Right lung (tissue), 10 donors: ENCODE measurements at places on chromosomes 2 and 18. TPM values are rescaled to one million over a fixed set of nuclear protein-coding genes. Genes with fewer than 3 reads are reported as not detected.

GRCh38 chr2:17815468-17816184 lies 634 bp upstream of the MSGN1 start:
- no peak for DNase-seq

DNA sequence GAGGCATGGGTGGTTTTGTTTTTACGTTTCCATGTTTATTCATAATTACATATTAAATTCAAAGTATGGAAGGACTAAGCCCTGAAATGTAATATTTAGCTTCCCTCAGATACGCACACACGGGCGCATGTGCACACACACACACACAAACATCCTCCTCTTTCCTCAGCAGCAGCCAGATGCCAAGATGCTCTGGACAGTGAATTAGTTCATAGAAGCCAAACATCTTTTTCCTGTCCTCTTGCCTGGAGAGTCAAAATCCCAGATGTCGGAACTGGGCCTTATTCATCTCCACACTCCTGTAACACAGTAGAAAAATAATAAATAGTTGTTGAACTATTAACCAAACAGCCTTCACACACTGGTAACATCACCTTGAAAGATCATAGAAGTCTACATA lies 273.1 kb downstream of the SP3 start:
- no peak for DNase-seq

GRCh38 chr18:160831-161570 lies 2.6 kb downstream of the USP14 start:
- no peak for DNase-seq

- no peak for DNase-seq
Observed at GRCh38 chr2:60526623-60527022, 26.8 kb downstream of the BCL11A start.

- no peak for DNase-seq
Observed at GRCh38 chr2:117691595-117691994, 122.9 kb upstream of the DDX18 start.

DNA sequence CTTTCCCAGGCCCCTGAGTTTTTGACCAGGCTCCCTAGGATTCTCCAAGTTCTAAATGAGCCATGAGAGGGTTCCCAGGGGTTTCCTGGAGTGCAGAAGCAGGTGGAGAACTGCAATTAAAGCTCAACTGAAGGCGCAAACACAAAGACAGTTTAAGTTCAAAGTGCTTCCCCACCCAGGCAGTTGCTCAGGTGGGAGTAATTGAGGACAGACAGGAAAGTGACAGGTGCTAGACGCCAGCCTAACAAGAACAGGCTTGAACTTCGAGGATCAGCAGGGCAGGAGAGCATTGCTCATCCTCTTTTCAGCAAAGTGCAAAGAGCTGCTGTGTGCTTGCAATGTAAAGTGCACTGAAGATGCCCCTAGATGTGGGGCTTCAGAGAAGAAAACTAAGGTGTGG lies 77.2 kb upstream of the ST8SIA3 start:
- DNase-seq: no peak

DNA sequence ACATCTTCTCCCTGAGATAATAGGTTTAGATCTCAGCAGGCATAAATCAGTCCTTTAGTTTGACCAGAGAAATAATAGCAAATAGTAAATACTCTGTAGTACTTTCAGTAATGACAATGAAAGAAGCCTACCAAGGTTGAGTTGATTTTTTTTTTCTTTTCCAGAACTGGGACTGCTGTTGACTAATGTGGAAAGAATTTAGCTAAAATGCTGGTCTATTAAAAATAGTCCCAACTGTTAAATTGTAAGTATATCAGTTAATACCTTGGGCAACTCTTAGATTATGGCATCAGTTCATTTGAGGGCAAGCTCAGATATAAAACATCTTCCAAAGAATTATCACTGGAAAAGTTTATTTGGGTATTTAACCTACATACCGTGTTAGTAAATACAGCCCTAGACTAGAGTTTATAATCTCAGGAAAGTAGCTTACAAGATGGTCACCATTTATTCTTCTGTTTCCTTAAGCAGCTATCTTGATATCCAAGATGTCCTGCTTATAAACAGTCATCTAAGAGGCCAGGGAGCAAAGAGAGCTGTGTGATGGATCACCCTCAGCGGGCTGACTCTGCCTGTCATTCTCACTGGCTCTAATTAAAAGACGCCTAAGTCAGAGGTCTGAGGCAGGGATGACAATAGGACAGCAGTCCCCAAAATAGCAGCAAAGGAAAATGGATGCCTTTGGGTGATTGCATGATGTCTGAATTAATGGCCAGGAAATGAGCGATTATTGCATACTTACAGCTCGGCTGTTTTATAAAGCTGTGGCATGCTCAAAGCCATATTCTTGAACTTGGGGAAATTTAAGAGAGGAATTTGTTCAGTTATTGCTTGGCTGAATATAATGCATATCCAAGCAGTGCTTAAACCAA lies 121.3 kb downstream of the MTX2 start:
- no peak for DNase-seq

ACADL gene
- polyA plus RNA-seq: 16.4 TPM

BUB1 gene
- 46.1 TPM for polyA plus RNA-seq

MAPK4 gene
- 1.4 TPM for polyA plus RNA-seq

ATG4B gene
- 84.7 TPM for polyA plus RNA-seq
